Right renal pelvis (tissue), 4 donors: ENCODE measurements at places on chromosomes 5 and 9.

- no peak for DNase-seq
These were observed 28.5 kb upstream of the LRRC14B start for GRCh38 chr5:162565-163337.

DNA sequence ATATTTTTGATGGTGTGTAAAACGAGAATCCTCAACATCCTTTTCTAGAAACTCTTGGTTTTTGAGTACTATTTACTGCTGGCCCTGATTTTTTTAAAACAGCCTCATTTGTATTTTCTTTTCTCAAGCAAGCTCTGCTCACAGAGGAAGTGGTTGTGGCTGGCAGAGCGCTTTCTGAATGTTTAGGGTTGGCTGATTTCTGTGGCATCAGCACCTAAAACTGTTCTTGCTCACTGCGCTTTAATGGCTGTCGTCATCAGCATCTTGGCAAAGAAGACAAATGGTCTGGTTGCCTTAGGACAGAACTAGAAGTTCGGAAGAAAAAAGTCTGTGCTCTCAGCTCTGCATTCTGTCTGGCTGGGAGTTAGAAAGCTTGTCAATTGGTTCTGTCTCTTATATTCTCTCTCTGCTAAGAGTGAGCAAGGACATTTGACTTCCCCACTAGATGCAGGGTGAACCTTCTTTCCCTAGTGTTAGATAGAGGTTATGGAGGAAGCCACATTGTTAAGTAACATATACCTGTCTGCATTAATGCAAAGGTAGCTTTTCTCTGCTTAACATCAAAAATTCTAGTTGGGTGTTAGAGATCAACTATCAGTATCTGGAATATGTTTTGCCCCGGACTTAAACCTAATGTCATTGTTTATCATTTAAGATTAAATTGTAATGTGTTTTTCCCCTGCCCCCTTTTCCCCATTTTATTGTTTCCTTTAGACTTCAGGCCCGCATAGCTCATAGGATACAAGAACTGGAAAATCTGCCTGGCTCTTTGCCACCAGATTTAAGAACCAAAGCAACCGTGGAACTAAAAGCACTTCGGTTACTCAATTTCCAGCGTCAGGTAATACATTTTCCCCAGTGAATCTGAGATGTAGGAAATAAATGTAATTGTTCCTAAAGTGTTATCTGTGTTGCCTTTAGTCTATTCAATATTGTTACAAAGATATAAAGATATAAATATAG, 39.0 kb downstream of the SMARCA2 start:
- no peak for DNase-seq

GRCh38 chr9:112135706-112136105, 39.4 kb downstream of the SUSD1 start:
- DNase-seq: no peak

DNA sequence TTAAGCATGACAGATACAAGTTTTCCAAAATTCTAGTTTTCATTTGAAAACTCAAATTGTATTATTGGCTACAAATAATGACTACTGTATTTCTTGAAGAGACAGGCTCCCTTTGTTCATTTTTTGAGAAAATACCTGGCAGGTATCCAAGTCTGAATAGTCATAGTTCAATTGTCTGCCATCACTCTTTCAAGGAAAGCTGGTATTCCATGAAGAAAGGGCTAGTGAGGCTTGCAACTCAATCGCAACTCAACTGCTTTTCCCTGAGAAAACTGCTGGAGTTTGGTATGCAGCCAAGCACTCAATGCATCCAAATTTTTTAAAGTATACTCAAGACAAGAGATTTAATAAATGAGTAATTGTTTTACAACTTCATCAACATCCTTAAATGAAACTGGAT, 61.4 kb upstream of the TRIO start:
- no peak for DNase-seq

DNA sequence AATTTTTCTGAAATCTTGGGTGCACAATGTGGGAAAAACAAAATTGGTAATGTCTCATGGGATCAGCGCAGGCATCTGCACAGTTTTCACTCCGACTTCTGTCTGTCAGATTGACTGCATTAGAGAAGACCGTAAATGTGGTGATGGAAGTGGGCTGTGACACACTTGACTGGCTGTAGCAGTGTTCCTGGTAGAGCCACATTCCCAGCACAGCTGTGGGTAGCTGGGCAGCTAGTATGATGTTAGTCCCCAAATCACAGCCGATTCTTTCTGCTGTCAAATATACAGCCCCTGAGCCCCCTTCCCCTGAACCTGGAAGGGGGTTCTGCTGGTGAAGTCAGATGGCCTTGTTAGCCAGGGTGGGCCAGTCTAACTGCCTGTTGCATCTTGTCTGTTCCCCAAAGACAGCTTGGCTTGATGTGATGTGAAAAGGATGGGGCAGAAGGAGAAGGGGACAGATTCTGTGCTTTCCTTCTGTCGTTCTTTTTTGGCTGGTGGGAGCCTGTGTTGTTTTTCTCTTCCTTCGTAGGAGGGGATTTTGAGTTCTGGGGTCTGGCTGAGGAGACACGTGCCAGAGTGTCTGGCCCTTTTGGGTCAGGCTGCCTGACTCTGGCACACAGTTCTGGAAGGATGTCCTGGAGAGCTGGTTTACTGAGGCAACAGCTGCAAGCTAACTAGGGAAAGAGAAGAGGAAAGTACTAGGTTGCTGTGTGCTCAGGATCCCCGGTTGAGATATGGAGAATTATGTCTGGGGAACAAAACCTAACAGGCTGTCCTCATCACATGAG, 66.4 kb upstream of the SPRY4 start:
- DNase-seq: no peak

- DNase-seq: peak; percentile 86
These were observed 87.8 kb upstream of the TNFAIP8 start for GRCh38 chr5:119267958-119268386.

DNA sequence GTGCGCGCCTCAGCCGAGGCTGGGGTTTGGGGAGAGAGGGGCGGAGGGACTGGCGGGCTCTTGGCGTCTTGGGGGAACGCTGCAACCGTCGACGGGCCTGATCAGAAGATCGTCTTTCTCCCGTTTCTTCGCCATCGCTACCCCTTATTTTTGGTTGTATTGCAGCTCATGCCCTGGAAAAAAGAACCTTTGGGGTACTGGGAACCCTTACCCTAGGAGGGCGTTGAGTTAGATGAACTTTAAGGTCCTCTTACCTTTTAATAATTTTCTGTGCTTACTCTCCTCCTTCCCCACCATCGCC, 719 bp downstream of the PAIP2 start:
- DNase-seq: no peak

DNA sequence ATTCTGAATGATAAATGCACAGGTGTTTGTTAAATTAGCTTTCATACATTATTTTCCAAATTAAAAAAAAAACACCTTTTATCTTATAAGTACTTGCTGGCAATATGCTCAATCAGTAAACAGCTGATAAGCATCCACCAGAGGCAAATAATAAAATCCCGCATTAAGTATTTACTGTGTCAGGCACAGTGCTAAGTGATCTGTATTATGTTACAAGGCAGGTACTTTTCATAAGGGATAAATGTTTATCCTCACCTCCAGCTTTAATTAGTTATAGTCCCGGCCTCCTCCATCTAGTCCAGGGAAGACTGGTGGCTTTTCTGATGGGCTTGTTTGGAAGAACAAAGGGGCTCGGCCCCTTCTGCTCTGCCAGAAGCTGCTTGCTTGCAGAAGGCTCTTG, 40.1 kb downstream of the PFDN1 start:
- no peak for DNase-seq

- DNase-seq: no peak
These were observed 40.2 kb upstream of the FBXW11 start for GRCh38 chr5:172046593-172046992.

GRCh38 chr5:178215280-178216002, 11.1 kb downstream of the HNRNPAB start:
- DNase-seq: no peak

- DNase-seq: no peak
These were observed 1758.1 kb downstream of the MAT2B start for GRCh38 chr5:165263536-165263935.

DNA sequence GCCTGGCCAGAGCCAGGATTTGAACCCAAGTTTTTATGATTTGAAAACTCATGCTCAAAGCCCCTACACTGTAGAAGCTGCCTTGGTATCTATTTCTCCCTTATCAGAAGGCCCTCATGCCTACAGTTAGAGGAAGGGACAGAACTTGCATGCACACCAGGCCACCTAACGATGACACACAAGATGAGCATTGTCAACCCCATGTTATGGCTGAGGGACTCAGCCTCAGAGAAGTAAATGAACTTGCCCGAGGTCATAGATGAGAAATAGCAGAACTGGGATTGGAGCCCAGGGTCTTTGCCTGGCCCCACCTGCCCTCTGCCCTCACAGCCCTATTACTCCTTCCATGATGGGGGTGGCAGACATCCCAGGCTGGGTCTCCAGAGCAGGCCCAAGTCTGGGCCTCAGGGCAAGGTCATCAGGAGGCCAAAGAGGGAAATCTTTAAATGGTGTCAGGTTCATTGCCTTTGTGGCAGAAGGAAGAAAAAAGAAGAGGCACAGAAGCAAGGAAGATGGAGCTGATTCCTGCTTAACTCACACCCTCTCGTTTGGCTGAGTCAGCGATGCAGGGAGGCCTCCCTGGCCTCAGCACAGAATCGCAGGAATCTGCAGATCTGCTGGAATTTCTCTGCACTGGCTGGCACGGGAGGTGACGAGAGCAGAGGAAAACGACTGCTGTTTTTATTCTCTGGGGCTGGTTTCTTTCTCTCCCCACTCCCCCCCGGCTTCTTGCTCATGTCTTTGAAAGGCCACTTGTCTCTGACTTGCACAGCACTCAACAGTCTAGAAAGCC, 20.6 kb upstream of the CRB2 start:
- peak; percentile 48 for DNase-seq

DNA sequence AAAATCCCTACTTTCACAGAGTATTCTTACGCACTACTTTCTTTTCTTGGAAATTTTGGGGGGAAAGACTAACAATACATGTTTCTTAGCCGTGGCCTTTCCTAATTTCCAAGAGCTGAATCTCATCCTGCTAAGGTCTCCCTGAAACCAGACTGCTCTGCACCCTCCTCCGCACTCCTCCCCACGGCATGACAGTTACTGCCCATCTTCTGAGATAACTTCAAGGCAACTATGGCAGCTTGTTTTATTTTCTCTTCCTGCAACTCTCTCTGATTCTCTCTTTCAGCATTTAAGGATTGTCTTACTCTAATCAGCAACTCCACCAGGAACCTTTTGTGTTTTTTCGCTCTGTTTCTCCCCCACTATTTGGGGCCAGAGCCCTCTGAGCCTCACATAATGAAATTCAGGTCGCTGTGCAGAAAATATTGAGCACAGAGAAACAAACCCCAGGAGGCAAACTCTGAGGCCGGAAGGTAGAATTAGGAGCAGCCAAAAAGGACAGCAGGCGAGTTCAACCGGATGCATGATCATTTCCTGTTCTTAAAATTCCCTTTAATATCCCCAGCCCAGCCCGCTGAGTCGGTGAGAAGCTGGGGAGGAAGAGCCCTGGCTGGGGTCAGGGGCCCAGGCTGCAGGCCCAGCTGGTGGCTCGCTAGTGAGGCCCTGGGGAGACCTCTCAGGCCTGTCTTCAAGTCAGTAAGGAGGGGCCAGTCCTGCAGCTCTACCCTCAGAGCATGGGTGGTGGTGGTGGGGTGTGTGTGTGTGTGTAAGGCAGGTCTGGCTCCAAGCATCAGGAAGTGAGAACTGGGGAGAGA, 213.6 kb upstream of the S1PR3 start:
- peak; percentile 45 for DNase-seq

- DNase-seq: no peak
These were observed 8.3 kb upstream of the PTBP3 start for GRCh38 chr9:112341730-112342129.

DNA sequence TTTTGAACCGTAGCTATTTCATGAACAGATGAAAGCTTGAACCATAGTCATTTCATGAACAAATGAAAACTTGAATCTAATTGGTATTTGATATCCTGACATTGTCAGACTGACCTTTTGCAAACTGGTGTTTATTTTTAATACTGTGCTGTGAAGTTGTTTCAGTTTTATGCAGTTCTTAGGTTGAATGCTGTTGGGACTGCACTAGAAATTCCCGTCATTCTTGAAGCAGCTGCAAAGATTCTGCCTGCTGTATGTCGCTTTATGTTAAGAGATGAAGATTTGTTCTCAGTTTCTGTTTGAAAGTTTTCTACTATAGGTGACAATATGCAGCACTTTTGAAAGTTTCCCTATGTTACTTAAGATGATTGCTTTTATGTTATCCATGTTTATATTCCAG, 22.5 kb upstream of the FAM120AOS start:
- DNase-seq: no peak

- DNase-seq: no peak
These were observed 42.2 kb upstream of the LCP2 start for GRCh38 chr5:170339780-170340167.
